Activated T-cell treated with anti-CD3 and anti-CD28 coated beads, Interleukin-2, amount 50 U/mL, for 1 hour (primary cell): ENCODE measurements at places on chromosomes 2 and 18.

GRCh38 chr18:51724790-51725721, 527.6 kb upstream of the MEX3C start:
- no peak for DNase-seq

GRCh38 chr2:232973796-232974195, 39.3 kb downstream of the NGEF start:
- no peak for DNase-seq

DNA sequence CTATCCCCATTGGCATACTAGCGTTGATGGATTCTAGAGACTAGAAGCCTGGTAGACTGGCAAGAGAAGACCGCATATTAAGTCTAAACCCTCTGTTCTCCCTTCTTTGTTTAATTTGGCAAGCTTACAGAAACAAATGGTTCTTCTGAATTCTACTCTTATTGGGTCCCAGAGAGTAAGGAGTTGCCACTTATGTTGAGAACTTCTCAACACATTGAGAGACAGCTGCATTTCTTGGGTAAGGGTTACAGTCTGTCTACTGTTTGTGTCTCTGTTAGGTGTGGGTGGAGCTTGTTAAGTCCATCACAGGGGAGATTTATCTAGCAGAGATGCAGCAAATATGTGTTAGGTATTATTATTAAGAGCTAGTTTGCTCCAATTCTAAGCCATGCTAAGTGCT, 435.8 kb upstream of the MEIS1 start:
- no peak for DNase-seq

DNA sequence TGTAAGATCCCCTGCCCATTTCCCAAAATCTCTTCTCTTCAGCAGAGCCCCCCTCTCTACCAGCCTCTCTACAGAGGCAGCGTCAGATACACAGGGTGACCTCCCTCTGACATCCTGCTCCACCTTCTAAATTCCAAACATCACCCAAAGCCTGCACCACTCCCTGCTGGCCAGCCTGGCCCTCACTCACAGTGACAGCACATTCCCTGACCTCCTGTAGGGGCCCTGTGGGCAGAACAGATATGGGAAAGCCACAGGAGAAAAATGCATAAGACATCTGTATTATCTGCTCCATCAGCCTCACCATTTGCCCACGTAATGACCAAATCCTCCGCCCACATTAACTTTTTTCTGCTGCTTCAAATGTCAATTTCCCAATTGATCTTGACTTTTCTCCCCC, 40.6 kb downstream of the TRABD2A start:
- DNase-seq: no peak

DNA sequence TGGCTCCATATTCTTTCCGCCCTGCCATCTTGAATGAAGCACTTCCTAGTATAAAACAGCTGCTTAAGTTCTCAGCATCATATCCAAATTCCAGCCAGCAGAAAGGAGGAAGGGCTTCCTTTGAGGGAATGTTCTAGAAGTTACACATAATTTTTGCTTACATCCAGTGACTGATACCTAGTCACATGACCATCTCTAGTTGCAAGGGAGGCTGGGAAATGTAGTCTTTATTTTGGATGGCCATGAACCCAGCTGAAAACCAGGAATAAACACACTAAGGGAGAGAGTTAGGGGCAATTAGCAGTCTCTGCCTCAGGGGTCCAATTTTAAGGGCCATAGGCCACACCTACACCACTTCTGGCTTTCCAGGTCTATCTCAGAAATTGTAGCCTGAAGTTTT, 57.8 kb upstream of the LMAN1 start:
- DNase-seq: no peak

- no peak for DNase-seq
These were observed 49.0 kb downstream of the SNED1 start for GRCh38 chr2:241047253-241048010.

DNA sequence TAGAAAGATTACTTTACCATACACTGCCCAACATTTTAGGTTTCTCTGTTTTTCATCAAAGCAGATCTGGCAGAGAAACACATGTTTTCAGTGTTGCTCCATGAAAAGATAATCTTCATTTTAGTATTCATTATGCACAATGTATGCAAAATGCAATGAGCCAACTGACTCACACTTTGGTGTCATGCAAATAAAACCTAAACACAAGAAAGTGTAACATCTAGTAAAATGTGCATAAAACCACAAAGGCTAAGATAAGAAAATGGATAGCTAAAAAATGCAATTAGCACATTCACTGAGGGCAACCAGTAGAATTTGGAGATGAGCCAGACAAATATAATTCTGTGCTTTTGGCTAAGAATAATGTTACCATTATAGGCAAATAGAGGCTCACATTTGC, 203.5 kb upstream of the UBE2E3 start:
- DNase-seq: no peak

DNA sequence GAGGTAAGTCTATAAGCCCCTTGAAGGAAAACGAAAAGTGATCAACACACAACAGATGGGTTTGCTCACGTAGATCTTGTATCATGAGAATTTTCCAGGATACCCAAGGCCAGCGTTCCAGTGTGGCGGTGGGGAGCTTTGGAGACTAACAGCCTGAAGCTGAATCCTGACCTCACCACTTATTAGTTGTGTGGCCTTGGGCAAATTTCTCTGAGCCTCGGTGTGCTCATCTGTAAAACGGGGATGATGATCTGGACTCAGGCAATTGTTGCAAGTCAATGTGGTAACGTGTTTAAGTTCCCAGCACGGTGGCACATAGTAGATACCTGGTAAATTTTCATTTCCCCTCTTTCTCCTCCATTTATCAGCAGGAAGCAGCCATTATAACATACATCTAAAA, 68.3 kb downstream of the VWA3B start:
- DNase-seq: no peak

DNA sequence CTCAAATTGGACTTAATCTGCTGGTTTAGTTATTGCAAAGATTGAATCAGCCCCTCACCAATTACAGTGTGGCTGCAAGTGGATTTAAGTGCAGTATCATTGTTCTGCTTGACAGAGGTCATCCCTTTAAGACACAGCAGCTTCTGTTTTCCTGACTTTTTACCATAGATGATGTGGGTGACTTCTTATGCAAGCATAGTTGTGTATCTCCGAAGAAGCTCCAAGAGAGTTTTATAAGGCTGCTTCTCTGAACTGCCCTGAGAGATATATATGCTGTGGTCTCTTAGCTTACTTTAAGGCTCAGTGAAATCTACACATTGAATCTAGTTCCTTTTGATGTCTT, 3.5 kb downstream of the TRIB2 start:
- no peak for DNase-seq

GRCh38 chr2:12861344-12861930, 144.7 kb downstream of the TRIB2 start:
- no peak for DNase-seq

DNA sequence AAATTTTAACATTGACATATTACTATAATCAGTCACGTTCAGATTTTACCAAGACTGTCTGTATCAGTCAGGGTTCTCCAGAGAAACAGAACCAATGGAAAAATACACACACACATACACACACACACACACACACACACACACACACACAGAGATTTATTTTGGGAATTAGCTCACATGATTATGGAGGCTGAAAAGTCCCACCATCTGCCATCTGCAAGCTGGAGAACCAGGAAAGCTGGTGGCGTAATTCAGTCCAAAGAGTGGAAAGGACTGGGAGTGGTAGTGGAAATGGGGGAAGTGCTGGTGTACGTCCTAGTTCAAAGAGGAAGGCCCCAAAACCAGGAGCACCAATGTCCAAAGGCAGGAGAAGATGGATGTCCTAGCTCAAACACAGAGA, 166.4 kb downstream of the AKAIN1 start:
- no peak for DNase-seq

DNA sequence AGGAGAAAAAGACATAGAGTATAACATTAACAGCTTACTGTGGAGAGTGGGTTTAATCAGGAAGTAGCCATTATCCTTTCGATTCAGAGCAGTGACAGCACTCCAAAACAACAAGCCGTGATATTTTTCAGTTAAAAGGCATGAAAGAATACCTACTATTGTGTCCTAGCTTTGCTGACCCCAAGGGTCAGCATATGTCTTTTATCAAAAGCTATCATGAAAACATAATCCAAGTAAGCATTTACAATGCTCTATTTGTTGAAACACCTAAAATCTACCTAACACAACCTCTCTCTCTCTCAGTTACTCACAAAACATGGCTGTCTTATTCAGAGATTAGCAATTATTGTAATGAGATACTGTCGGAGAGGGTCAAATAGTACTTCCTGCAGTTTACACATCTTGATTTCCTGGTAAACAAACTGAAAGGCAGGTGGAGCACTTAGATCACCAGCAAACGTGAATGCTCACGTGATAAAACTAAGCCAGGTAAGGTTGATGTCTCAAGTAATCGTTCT, 100.0 kb downstream of the BAZ2B start:
- no peak for DNase-seq

- no peak for DNase-seq
These were observed 169.2 kb upstream of the NOSTRIN start for GRCh38 chr2:168633200-168633599.

DNA sequence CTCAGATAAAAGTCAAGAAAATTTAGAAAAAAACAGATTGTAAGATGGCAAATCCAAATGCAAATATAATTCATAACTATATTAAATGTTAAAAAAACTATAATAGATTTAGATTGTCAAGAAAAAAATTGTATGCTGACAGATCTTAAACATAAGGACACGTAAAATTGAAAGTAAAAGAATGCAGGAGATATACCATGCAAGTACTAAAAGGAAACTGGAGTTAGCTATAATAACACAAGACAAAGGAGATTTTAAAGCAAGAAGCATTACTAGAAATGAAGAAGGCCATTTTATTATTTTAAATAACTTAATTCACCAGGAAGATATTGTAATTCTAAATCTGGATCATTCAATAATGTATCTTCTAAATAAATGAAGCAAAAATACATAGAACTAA, 48.3 kb downstream of the TTC21B start:
- DNase-seq: no peak

- DNase-seq: no peak
These were observed 38.3 kb downstream of the OXER1 start for GRCh38 chr2:42725657-42726056.

GRCh38 chr2:110807522-110807921, 75.1 kb downstream of the ACOXL start:
- no peak for DNase-seq

DNA sequence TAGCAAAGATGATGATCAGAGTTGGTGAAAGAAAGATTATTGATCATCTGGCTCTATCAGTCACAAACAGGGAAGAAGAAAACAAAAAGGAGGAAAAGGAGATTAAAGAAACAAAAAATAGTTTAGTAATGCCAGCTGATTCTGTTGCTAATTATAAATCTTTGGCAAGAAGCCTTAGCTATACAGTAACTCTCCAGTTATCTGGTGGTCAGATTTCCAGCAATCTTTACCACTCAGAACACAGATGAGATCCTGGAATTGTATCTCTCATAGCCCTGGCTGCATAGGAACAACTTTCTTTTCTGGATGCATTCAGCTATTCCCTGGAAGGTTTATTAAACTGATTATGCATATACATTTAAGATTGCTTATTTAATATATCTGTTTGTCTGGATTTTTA, 256.8 kb upstream of the ZEB2 start:
- no peak for DNase-seq

DNA sequence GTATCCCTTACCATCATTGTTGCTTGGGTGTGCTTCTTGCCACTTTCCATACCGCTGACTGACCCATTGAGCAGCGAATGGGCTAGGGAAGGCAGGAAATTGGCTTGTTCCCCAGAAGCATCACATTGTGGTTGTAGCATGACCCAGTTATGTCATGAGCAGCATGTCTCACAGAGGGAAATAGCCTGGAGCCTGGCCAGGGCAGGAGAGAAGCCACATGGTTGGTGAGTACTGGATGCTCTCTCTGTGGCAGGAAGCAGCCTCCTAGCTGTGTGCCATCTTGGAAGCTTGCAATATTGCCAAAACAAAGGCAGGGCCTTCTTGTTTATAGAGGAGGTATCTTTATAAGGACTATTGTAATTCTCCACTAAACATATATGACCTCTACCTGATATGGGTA, 482.6 kb downstream of the PIK3C3 start:
- DNase-seq: no peak

GRCh38 chr18:36101943-36102342, 27.2 kb downstream of the SLC39A6 start:
- DNase-seq: no peak

- DNase-seq: no peak
These were observed 2136.2 kb upstream of the CELF4 start for GRCh38 chr18:39701839-39702238.

DNA sequence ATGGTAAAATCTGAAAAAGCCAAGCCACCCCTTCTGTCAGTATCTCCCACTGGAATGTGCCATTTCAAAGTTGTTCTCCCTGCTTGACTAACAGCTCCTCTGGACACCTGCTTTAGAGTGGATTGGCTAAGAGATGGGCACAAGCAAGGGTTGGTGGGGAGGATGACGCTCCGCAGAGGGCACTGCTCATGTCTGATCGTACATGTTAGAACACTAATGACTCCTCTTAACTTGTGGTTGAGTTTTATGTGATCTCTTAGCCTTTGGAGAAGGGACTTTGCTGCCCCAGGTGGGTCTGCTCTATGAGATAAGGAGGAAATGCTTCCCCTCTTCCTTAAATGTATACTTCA, 8.2 kb upstream of the KIAA2012 start:
- DNase-seq: no peak

GRCh38 chr2:120522151-120522751, 176.3 kb downstream of the INHBB start:
- no peak for DNase-seq

DNA sequence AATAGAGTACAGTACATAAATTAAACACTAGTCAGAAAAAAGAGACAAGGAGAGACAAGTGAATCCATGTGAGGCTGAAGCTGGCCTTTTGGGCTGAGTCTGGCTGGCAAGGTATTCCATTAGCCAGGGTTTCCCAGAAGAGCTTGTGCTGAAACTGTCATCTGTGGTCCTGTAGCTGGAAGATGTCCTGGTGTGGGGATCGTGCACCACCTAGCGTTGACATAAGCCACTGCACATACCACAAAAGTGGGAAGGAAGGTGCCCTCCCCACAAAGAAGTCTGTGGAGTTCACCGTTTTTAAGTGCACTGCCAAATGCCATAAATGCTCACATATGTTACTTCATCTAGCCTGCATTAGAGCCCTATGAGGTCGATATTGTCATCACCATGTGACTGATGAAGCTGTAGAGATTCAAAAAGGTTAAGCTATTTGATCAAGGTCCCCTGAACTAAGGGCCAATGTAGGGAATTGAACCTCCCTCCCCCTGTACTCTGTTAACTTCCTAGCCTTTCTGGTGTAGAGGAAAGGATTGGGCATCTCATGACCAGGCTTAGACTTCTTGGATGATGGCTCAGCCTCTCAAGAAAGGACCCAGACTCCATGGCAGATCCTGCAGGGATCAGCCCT, 31.9 kb upstream of the GALNT14 start:
- peak; percentile 35 for DNase-seq
